ENCODE measurements at places on chromosomes 11 and 22. TPM values are rescaled to one million over a fixed set of nuclear protein-coding genes. Genes with fewer than 3 reads are reported as not detected.

DNA sequence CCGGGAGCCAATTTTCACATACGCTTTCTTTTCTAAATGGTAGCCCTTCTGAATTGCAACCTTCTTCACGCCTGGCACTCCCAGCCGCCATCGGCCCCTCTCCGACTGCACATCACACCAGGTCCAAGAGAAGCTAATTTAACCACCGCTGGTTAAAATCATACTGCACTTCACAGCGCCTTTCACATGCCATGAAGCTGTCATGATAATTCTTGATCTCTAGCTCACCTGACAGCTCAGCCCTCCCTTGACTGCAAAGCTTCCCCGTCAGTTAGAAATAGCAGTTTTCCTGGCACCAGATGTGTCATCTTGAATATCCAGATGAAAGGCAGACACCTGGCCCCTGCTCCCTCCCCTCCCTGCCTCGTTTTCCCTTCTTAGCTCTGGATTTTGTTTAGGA is 101.4 kb downstream of the ARL14EP start:
- no peak overlapping the region for H3K27ac ChIP-seq
- no peaks in the 10 kb centered on the region for H3K27me3 ChIP-seq
- H3K4me1 ChIP-seq = peaks cover 5% of the 10 kb centered on the region
- H3K4me3 ChIP-seq = no peak overlapping the region

DNA sequence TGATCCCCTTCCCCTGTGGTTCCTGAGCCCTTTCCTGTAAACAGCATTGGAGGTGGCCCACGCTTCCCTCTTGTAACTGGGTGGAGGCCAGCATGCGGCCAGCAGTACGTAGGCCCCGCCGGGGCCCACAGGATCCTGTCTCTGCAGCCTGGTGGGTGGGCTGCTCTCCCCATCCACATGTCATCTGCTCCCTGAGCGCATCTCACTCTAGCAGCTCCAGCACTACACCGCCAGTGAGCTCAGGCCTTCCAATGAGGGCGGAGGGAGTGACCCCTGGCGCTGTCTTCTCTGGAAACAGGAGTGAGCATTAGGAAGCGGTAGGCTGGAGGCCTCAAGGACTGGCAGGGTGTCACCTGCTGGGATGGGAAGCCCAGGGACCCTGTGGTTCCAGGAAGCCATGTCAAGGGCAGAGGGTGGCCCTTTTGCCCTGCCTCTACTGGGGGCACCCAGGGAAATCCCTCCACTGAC is 363.9 kb downstream of the TBC1D22A start:
- DNase-seq = no peak
- peaks cover 4% of the 10 kb centered on the region for H3K36me3 ChIP-seq
- no peak overlapping the region for H3K27ac ChIP-seq
- no peak overlapping the region for H3K4me3 ChIP-seq
- H3K4me1 ChIP-seq = peaks cover 10% of the 10 kb centered on the region

DNA sequence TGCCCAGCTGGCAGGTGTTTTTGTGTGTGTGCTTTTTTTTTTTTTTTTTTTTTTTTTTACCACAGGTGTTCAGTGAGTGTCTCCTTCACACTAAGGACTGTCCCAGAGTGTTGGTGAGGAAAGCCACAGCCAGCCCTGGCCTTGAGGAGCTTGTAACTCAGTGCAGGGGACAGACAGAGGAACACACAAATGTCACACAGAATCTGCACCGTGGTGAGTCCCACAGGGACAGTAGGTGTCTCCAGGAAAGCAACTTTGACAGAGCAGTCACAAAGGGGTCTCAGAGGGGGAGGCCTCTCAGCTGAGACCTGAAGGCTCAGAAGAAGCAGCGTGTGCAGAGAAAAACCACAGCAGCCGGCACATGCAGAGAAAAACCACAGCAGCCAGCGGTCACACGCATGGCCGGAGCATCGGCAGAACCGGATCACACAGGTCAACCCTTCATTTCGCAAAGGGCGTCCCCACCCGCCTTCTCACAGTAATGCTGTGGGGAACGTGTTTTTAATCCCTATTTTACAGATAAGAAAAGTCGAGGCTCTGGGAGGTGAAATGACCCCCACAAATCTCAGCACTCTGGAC is 101.7 kb upstream of the PRR5 start:
- peaks cover 34% of the 10 kb centered on the region for H3K4me1 ChIP-seq
- no peak overlapping the region for H3K4me3 ChIP-seq
- peaks cover 34% of the 10 kb centered on the region for H3K27me3 ChIP-seq
- DNase-seq = no peak
- H3K36me3 ChIP-seq = no peaks in the 10 kb centered on the region

Gene CAPN5
- 1.6 TPM for polyA plus RNA-seq

Data from immature natural killer cell (primary cell).